ENCODE measurements at places on chromosomes 12 and 14.

- no peak for DNase-seq
These were observed 147.3 kb upstream of the RFLNA start for GRCh38 chr12:124147575-124147974.

DNA sequence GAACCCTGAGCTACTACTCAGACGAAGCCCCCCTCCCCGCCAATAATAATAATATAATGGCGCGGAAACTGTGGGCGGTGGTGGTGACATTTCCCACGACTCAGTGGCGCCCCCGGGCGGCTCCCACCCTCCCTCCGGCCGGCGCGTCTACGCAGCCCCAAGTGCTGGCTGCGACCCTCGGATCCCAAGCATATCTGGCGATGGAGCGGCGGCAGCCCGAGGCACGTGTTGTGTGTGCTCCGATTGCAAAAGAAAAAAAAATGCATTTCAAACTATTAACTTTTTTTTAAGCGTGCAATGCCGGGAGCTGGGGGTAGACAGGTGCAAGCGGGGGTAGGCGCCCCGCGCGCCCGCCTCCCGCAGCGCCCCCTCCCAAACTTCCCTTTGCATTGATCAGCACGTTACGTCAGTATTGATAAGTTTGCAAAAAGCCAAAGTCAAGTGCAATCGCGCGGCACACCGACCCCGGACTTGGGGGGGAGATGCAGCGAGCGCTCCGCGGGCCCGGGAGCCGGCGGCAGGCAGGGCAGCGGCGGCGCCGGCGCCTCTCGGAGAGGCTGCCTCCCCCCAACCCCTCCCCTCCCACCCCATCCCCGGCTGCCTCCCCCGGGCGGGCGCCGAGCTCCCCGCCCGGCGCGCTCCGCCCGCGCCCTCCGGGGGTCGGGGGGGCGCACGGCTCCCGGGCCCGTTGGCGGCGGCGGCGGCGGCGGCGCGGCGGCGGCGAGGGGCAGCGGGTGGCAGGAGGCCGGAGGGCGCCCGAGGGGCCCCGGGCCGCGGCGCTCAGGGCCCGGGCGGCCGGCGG lies 113.1 kb upstream of the MYL2 start:
- no peak for DNase-seq

DNA sequence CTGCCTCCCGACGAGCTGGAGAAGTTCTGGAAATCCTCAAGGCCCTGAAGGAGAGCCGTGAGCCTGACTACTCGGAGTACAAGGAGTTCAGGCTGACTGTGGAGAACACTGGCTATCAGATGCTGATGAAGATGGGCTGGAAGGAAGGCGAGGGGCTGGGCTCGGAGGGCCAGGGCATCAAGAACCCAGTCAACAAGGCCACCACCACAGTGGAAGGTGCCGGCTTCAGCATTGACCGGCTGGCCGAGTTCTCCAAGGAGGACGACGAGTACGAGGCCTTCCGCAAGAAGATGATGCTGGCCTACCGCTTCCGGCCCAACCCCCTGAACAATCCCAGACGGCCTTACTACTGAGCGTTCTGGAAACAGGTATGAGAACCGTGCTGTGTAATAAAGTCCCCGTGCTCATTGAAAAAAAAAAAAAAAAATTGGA lies 366.1 kb upstream of the ATXN7L3B start:
- DNase-seq: no peak

DNA sequence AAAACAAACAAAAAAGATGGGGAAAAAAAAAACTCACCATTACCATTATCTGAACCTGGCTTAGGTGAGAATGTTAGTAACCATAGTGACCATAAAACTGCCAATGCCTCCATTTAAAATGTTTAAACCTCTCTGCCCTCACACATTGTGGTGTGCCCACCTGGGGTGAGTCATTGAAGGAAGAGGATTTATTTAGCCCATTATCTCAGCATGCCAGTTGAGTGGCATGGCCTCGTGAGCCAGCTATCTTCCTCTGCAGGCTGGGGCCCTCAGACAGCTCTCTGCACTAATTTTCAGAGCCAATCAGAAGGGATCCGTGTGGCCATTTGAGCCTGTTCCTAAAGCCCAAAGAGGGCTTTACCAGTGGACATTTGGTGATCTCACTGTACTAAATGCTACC lies 81.8 kb upstream of the CCDC198 start:
- DNase-seq: no peak

- DNase-seq: no peak
These were observed 1027.4 kb downstream of the FSCB start for GRCh38 chr14:43479596-43480195.

DNA sequence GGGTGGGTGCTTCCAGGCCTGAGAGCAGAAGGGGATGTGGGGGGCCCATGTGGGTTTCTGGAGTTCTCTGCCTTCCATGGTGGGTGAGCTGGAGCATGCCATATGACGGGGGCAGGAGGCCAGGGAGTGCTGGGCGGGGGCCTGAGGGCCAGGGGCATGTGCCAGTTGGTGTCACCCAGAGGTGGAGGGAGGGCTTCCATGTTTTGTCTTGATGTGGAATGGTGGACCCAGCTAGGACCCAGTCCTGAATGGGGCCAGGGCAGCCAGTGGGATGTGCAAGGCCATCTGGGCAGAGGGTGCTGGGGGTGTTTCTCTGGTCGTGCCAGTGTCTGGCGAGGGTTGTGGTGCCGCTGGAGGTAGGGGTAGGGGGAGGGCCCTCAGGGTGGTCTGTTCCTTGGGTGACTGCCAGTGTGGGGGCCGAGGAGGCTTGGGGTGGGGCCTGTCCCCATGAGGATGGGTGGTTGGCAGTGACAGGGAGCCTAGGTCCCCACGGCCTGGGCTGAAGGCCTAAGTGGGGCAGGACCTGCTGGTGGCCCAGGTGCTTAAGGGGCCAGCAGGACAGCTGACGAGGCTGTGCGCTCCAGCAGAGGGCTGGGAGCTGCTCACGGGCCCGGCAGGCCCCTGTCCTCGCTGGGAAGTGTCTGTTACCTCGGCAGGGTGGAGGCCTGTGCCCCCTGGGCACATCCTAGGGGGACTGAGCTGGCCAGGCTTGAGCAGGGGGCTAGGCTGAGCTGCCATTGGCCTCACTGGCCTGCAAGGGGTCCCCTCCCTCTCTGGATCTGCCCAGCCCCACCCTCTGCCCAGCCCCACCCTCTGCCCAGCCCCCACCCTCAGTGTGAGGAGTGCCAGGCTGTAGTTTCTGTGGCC lies 26.8 kb downstream of the CEP170B start:
- no peak for DNase-seq

GRCh38 chr14:21852061-21852664 lies 178.5 kb upstream of the OR4E1 start:
- DNase-seq: no peak

Data from GOT3 (cell line).